ENCODE measurements at places on chromosomes 1 and 21.

- DNase-seq = no peak
Observed at GRCh38 chr21:45554477-45555175, 12.4 kb upstream of the SLC19A1 start.

GRCh38 chr1:36594023-36594422 is 111.3 kb upstream of the CSF3R start:
- DNase-seq = no peak

DNA sequence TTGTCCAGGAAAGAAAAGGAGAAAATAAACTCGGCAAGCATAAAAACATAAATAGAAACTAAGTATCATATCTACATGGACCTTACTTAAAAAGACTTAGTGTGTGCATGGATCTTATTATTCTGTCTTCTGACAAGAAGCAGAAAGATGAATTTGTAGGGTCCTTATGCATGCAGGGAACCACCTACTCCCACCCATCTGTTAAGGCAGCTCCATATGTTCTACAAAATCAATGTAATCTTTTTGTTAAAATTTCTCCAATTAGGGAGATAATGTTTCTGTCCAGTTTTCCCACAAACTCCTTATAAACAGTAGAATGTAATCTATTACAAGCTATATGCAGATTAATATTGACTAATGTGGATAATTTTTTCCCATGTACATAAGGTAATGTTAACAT is 13.9 kb upstream of the PTPN14 start:
- no peak for DNase-seq

DNA sequence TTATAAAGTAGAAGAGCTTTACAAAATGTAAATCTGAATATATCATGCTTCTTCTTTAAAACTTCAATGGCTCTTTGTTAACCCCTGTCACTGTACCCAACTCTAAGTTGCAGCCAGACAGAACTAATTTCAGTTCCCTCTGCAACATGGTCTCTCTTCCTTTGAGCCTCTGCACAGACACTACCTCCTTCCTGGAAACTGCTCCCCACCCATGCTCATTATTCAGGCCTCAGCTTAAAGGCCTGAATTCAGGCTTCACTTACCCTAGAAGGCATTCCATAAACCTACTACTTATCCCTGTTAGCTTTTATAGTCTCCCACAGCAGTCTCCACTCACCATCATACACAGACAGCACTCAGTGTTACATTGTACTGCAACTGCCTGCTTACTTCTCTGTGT is 2.6 kb upstream of the EEIG2 start:
- no peak for DNase-seq

GRCh38 chr1:115495111-115495510 is 146.7 kb upstream of the VANGL1 start:
- DNase-seq = no peak

- DNase-seq = peak; percentile 33
Observed at GRCh38 chr1:200971955-200972711, 51.4 kb downstream of the KIF21B start.

- DNase-seq = no peak
Observed at GRCh38 chr21:26835027-26835713, 10.0 kb downstream of the ADAMTS1 start.

- no peak for DNase-seq
Observed at GRCh38 chr1:85022700-85023099, 25.6 kb downstream of the MCOLN3 start.

GRCh38 chr1:151324390-151324930 is 2.8 kb downstream of the PI4KB start:
- DNase-seq = no peak

GRCh38 chr1:100893718-100894117 is 924 bp downstream of the EXTL2 start:
- DNase-seq = no peak

- no peak for DNase-seq
Observed at GRCh38 chr1:22526098-22526497, 37.2 kb upstream of the EPHA8 start.

- DNase-seq = no peak
Observed at GRCh38 chr1:10237157-10237539, 26.8 kb downstream of the KIF1B start.

DNA sequence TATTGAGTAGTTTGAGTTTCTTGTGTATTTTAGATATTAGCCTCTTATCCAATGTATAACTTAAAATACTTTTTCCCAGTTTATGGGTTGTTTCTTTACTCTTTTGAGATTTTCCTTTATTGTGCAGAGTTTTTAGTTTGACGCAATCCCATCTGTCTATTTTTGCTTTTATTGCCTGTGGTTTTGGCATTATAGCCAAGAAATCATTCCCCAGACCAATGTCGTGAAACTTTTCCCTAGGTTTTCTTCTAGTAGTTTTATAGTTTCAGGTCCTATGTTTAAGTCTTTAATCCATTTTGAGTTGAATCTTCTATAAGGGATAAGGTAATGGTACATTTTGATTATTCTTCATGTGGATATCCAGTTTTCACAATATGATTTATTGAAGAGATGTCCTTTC is 87.6 kb downstream of the LEPR start:
- DNase-seq = no peak

DNA sequence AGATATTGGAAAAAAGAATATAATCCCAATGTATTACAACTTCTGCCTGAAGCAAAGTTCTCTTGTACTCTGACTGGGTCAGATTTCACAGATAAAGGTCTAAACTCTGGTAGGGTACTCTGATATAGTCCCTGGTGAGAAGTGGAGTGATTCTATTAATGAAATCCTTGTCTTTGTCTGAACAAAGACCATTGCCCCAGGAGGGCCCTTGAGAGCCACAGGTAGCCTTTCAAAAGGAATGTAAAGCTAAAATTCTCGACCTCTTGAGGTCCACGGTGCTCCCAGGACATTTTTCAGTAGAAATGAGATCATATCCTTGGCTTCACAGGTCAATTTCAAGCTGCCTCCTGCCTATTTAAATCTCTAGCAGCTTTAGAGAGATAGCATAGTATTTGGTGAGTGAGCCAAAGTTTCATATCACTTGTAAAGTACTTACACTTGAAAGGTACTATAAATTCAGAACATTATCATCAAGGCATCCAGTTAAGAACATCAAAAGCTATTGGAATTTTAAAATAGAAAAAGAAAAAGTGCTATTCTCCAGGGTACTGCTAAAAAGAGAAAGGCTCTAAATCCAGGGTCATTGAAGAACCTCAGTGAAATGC is 10.1 kb downstream of the TNNI3K start:
- DNase-seq = no peak

DNA sequence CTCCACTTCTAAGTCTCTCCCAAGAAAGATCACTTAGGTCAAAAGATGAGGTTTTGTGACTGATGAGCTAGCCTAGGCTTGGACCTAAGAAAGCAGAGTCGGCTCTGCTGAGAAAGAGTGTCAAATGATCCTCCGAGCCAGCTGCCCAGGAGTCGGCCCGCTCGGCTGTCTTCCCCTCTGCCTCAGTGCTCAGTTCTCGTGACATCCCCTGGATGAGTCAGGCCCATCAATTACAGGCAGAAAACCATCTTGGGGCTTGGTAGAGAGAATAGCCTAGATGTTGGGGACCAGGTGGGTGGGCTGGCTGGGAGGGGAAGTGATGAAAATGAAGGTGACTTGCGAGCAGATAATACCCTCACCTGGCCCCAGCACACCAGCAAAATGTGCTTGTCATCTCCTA is 60.5 kb downstream of the SLC66A1 start:
- DNase-seq = no peak

- DNase-seq = no peak
Observed at GRCh38 chr1:37471345-37472231, 2.8 kb upstream of the ZC3H12A start.

GRCh38 chr1:10155087-10155712 is 55.2 kb upstream of the KIF1B start:
- no peak for DNase-seq

DNA sequence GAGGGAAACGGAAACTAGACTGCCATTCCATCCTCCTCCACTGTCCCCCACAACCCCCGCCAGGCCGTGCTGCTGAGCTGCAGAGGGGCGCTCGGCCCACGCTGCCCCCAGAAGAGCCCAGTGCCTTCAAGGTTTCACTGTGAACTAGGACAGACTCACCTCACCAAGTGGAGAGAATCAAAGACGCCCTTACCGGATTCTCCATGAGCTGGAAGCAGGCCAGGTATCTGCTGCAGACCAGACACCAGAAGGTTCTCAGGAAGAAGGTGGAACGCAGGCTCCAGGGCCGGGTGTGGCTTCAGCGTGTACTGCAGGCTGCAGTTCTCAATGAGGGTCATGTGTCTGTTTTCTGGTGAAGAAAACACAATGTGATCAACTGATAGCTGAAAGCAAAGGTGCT is 30.6 kb downstream of the NPHP4 start:
- DNase-seq = peak; percentile 58

DNA sequence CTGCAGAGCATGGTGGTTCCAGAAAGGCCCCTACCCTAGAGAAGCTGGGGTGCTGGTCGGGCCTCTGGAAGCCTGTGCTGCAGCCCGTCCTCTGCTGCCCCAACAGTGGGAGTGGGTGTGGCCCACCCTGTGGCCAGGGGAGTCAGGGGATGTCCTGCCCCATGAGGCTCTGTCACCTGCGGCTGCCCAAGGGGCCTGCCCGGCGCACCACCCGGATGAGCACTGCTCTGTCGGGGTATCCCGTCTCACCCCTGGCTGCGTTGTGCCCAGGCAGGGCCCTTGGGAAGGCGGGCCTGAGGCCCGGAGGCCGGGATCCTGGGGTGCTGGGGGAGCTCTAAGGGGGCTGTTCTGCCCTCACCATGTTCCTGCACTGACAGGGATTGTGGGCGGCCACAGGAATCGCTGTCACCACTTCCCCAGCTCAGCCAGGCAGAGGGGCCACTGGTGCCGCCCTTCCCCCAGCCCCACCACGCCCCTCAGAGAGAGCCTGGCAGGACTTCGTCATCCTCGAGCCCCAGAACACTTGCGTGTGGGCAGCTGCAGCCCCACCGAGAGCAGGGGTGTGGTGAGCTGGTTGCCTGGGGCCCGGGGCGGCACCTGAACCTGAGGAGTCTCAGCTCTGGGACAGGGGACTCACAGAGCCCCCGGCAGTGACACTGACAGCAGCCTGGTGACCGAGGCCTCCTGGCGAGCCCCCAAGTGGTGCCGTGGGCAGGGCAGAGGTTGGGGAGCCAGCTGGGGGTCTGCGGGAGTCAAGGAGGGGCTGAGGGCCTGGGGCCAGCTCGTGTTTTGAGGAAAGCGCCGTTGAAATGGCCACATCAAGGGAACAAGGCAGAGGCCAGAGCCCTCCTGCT is 20.2 kb downstream of the PANK4 start:
- DNase-seq = no peak

- DNase-seq = no peak
Observed at GRCh38 chr1:6873298-6874015, 88.2 kb downstream of the CAMTA1 start.

- no peak for DNase-seq
Observed at GRCh38 chr1:150156868-150157603, 7.3 kb downstream of the PLEKHO1 start.

GRCh38 chr1:227321035-227321434 is 2.7 kb upstream of the CDC42BPA start:
- no peak for DNase-seq

DNA sequence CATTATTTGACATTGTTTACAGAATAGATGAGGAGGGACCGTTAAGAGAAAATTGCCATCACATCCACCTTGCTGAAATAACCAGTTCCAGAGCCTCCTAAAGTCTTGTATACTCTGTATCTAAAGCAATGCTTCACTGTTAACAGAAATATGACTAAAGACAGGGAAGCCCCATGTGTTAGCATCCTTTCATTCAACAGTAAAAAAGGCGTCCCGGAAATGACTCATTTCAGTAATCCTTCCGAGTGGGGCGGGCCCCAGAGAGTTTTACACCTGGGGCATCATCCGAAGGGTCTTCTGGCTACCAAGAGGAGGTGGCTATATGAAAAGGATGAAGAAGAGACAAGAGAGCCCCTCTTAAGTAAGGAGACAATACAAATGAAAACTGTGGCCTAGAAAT is 227.2 kb downstream of the SLC45A1 start:
- no peak for DNase-seq

- no peak for DNase-seq
Observed at GRCh38 chr1:154703170-154703569, 95.2 kb upstream of the ADAR start.

- DNase-seq = peak; percentile 69
Observed at GRCh38 chr1:151130987-151131586, 15.3 kb downstream of the SEMA6C start.

DNA sequence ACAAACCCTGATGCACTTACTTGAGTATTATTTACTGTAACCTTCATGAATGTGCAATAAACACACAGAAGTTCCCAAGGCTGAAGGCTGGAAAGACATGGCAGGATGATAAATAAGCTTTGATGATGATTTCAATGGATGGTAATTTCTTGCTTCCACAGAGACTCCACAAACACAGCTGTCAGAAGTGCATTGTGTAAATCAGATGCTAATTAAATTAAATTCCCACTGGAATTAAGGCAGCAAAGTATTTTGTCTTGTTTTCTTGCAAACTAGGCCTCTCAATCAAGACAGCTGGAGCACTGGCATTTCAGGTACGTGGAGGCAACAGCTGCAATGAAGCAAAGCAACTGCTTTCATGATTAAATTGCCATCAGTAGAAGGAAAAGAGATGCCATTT is 24.1 kb downstream of the FAM177B start:
- DNase-seq = no peak

GRCh38 chr1:64476251-64476952 is 6.5 kb downstream of the CACHD1 start:
- peak; percentile 70 for DNase-seq

- DNase-seq = no peak
Observed at GRCh38 chr1:72140222-72140621, 142.1 kb downstream of the NEGR1 start.

- DNase-seq = no peak
Observed at GRCh38 chr1:47708019-47708535, 270.2 kb downstream of the FOXD2 start.

- DNase-seq = peak; percentile 23
Observed at GRCh38 chr21:36135391-36136102, 668 bp downstream of the CBR3 start.

DNA sequence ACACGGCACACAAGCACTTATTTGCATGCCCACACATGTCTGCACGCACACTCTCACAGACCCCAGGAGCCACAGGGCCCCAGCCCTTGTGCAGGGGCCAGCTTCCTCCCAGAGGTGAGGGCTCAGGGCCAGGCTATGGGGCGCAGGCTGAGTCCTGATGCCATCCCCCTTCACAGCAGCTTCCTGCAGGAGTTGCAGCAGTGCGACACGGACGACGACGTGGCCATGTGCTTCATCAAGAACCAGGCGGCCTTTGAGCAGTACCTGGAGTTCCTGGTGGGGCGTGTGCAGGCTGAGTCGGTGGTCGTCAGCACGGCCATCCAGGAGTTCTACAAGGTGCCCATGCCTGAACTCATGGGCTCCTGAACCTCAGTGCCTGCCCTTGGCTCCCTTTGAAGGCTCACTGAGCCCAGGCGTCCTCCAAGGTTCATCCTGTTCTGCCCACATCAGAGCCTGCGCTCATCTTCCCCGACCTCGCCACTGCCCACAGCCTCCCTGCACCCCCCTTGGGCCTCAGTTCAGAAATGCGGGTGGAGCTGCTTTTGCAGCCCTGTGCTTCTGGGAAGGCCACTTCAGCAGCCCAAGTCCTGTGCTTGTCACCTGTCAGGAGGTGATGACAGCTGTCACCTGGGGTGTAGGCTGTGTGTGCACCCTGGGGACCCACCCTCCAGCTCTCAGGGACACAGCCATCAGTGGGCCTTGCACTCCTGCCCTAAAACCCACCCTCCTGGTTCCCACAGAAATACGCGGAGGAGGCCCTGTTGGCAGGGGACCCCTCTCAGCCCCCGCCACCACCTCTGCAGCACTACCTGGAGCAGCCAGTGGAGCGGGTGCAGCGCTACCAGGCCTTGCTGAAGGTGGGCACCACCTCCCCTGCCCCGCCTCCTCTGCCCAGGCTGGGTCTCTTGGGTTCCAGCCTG is 66.6 kb downstream of the TRIM11 start:
- no peak for DNase-seq

GRCh38 chr1:9181176-9181906 is 52.4 kb upstream of the GPR157 start:
- no peak for DNase-seq

- no peak for DNase-seq
Observed at GRCh38 chr1:53190210-53190611, 6.4 kb upstream of the CPT2 start.

Measured in NCI-H2029 treated with DMSO at 0.1 percent for 48 hours (cell line).